Placental pericyte (primary cell): ENCODE measurements at places on chromosomes 4 and X. TPM values are rescaled to one million over a fixed set of nuclear protein-coding genes. Genes with fewer than 3 reads are reported as not detected.

The CT45A2 gene
- not detected in 2 replicates for total RNA-seq

The PNMA6A gene
- 0.29 and 1.5 TPM in 2 replicates for total RNA-seq

The SNCA gene
- 4.9 and 7.9 TPM in 2 replicates for total RNA-seq

The EBP gene
- total RNA-seq, result 119 and 127 TPM in 2 replicates

The CPZ gene
- 1.6 and 50.3 TPM in 2 replicates for total RNA-seq

The TLR10 gene
- 0.14 TPM in 1 of 2 replicates, not detected in the other for total RNA-seq

The VCX3A gene
- total RNA-seq, result not detected in 2 replicates

The HPGD gene
- 1.6 TPM in 1 of 2 replicates, not detected in the other for total RNA-seq

The CYLC1 gene
- total RNA-seq, result not detected in 2 replicates
